ENCODE measurements at places on chromosomes 11 and 22.

GRCh38 chr11:105458071-105458470 is 151.8 kb upstream of the GRIA4 start:
- no peak for DNase-seq

GRCh38 chr11:23704183-23704582 is 792.7 kb upstream of the LUZP2 start:
- DNase-seq, result no peak

DNA sequence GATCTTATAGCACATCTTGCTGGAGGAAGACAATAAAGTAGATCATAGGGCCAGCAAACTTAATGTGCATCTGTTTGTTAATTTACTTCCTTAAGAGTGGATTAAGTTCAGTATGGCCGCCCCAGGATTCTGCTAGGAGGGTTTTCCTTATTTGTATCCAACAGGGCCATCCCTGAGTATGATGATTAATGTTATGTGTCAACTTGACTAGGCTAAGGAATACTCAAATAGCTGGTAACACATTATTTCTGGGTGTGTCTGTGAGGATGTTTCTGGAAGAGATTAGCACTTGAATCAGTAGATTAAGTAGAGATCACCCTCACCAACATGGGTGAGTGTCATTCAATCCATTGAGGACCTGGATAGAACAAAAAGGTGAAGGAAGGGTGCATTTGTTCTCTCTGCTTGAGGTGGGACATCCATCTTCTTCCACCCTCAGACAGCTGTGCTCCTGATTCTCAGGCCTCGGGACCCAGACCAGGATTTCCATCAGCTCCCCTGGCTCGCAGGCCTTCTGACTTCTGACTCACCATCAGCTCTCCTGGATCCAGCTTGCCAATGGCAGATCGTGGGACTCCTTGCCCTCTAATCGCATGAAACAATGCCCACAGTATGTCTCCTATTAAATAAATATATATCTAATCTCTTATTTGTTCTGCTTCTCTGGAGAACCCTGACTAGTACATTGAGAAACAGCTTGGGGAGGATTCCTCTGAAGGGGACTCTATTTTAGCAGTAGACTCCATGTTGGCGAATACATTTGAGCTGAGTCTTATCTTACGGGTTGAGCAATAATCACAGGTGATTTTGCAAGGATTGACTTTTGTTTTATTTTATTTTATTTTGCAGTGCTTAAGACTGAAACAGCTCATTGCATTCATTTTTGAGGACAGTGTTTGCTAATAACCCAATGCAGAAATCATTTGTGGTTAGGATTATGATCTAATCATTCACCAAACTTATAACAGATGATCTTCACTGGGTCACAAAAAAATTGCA is 9.0 kb upstream of the ZBTB44 start:
- DNase-seq, result no peak

DNA sequence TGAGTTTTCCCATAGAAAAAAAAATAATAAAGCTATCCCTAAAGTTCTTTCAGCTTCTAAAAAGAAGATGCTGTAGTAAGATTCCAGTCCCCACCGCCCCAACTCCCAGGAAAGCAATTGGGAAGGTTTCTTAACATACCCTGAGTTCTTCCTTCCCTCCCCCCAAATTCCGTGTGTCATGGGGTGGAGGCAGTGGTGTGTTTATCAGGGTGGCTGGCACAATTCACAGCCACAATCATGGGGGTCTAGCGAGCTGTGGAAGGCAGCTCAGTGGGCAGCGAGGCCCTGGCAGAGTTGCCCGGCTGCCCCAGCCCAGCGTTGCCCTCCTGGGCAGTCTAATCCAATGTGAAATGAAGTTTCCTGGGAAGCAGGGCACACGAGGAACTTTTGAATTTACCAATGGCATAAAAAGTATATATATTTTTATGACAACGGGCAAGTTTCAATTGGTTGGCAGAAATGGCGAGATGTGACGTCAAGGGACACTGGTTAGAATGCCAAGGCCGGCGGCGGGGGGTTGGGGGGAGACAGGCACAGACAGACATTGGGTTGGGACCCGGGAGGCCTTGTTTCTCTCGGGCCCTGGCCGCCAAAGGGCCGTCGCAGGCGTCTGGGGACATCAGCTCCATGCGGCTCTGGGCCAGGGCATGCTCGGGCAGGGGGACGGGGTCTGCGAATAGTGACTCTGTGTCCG is 80.7 kb upstream of the PPARA start:
- peak; percentile 94 for DNase-seq

DNA sequence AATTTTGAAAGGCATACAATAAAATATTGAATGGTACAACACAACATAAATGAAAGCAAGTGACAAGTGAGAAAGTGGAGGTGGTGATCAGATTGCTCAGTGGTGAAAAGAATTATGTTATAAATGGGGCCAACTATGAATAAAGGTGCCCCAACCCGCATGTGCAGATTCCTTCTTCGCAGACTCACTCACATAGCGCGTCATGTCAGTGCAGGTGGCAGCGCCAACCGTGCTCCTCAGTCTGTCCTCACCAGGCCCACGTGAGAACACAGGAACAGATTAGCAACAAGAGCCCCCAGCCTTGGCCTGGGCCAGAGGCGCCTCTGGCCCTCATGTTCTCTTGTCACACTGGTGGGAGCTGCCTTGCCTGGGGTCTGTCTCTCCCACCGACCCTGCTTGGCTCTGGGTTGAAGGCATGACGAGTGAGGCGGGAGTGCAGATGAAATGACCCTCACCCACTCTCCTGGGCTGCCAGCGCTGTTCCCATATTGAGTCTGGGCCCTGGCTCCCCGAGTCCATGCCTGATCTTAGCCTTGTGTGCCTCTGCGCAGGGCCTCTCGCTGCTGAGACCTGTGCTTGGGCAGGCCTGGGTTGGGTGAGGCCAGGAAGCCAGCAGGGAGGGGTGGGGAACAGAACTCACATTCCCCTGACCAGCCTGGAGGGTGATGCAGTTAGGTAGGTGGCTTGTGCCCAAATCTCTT is 6.4 kb downstream of the ATG16L2 start:
- DNase-seq, result peak; percentile 64

- no peak for DNase-seq
Observed at GRCh38 chr11:65559535-65559934, 1.4 kb upstream of the LTBP3 start.

- DNase-seq, result peak; percentile 71
Observed at GRCh38 chr11:3807909-3808860, at the start of gene PGAP2. TSS of gene PGAP2 (plus strand) at chr11:3808560. CDS start at chr11:3811260, 2,700 bp downstream.

- DNase-seq, result no peak
Observed at GRCh38 chr11:71940561-71941219, 11.8 kb downstream of the RNF121 start.

- DNase-seq, result peak; percentile 66
Observed at GRCh38 chr22:38148245-38148644, 33.4 kb downstream of the PLA2G6 start.
